Fibroblast of skin of right quadriceps (primary cell): ENCODE measurements at places on chromosomes 11 and 22.
A peak's percentile ranks its signal among the peaks of the same experiment; 100 is the strongest.

DNA sequence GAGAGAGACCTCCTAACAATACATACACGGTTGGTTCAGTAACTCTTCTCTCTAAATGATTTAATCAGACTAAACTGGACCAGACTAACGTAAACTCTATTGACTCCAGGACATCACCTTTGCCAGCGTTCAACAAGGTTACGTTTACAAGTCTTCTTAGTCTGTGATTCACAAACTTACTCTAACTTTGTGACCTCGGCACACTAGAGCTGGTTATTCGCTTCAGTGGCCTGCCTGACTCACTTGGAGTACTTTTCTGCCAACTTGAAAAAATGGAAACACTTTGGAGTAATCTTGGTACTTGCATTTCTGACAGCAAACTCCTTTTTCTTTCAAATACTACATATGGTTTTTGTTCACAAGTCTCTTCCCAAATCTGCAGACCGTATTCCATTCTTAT is 26.2 kb downstream of the MTMR2 start:
- DNase-seq = peak; percentile 31

DNA sequence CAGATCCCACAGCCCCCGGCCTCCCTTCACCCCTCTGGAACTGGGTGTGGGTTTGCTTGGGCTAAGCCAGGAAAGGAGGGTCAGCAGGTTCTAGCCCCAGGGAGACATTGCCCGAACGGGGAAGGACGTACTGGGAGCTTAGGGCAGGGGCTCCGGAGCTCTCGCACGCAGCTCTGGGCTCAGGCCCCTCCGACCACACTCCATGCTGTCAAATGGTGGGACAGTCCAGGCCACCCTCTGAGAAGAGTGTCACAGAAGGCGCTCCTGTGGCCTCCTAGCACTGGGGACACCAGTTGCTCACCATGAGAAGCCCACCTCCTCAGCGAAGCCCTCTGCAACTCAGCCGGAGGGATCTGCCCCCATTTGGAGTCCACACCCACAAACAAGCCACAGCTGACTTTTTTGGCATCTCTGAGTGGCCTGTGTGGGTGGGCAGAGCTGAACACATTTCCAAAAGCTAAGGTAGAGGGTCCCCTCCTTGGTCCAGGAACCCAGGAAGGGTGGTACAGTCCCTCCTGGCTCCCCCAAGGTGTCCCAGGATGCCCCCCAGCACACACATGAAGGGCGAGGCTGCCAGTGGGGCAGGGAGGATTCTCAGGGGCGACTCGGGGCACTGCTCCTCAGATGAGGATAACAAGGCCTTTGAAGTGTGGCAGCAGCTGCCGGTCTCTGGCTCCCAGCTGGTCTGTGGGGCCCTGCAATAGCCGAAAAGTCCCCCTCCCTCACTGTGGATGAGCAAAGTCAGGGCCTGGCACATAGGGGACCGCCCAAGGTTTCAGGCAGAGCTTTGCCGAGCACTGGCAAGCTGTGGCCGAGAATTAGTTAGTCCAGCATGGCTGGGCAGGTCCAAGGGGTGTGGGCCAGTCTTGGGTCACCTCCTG is 13.0 kb upstream of the TEF start:
- no peak for DNase-seq

DNA sequence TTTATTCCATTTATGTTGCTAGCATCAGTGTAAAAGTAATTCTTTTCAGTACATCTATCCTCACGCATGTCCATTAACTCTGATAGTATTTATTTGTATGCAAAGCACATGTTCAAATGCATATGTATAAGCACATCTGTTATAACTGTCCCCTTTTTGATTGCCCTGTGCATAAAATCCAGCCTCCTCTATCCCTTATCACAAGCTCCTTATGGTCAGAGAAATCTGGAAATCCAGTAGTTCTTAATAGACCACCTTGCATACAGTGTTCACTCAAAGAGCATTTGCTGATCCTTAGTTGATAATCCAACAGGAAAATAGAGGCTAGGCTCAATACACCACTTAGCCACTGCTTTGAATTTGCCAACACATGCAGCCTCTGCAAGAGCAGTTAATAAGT is 443.5 kb downstream of the AASDHPPT start:
- DNase-seq = no peak

- DNase-seq = no peak
Observed at GRCh38 chr22:36858966-36859365, 1.8 kb upstream of the NCF4 start.

GRCh38 chr11:104319396-104319795 is 155.4 kb upstream of the PDGFD start:
- no peak for DNase-seq

DNA sequence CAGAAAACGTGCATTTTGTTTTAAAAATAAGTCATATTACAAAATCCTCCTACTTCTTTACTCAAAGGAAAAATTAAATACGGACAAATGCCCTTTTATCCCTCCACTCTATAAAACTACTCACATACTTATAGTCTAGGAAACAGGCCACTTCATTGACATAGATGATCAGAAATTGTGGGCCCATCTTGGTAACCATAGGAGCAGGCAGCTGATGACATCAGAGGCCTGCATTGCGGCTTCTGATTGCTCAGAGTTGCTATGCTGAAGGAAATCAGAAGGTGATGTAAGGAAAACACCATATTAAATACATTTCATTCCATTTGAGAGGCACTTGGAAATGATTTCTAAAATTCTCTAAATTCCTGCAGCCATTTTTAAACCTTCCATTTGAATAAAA is 27.0 kb downstream of the FAM76B start:
- peak; percentile 48 for DNase-seq
